ENCODE measurements at places on chromosomes 12 and 14. TPM values are rescaled to one million over a fixed set of nuclear protein-coding genes. Genes with fewer than 3 reads are reported as not detected.

- H3K27me3 ChIP-seq = peaks cover 9% of the 10 kb centered on the region
- H3K36me3 ChIP-seq = no peaks in the 10 kb centered on the region
- peaks cover 19% of the 10 kb centered on the region for H3K4me1 ChIP-seq
Observed at GRCh38 chr12:6700646-6701051, at the start of gene PIANP. TSS of gene PIANP (minus strand) at chr12:6700815. CDS start at chr12:6698061, 2,754 bp downstream.

The GLT8D2 gene
- total RNA-seq = 3.0 TPM

The PPM1H gene
- total RNA-seq = 0.29 TPM

- no peaks in the 10 kb centered on the region for H3K27me3 ChIP-seq
- no peak overlapping the region for H3K4me3 ChIP-seq
- DNase-seq = no peak
- H3K36me3 ChIP-seq = peaks cover 35% of the 10 kb centered on the region
- H3K27ac ChIP-seq = no peak overlapping the region
- peaks cover 28% of the 10 kb centered on the region for H3K4me1 ChIP-seq
Observed at GRCh38 chr12:122052285-122052684, 26.3 kb upstream of the MLXIP start.

DNA sequence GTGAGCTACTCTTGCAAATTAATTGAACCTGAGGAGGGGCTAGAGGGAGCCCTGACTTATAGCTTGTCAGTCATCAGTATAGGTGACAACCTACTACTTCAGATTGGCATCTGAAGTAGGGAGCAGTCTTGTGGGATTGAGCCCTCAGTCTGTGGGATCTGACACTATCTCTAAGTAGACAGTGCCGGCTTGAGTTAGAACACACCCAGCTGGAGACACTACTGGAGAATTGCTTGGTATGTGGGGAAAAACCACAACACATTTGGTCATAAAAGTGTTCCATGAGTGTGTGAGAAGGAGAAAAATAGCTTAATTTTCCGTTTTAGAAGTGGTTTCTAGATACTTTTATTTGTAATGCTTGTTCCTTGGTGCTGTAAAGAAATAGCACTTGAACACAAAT lies 30.5 kb upstream of the DDHD1 start:
- no peak for DNase-seq
- no peak overlapping the region for H3K4me3 ChIP-seq
- no peak overlapping the region for H3K27ac ChIP-seq
- no peaks in the 10 kb centered on the region for H3K4me1 ChIP-seq

DNA sequence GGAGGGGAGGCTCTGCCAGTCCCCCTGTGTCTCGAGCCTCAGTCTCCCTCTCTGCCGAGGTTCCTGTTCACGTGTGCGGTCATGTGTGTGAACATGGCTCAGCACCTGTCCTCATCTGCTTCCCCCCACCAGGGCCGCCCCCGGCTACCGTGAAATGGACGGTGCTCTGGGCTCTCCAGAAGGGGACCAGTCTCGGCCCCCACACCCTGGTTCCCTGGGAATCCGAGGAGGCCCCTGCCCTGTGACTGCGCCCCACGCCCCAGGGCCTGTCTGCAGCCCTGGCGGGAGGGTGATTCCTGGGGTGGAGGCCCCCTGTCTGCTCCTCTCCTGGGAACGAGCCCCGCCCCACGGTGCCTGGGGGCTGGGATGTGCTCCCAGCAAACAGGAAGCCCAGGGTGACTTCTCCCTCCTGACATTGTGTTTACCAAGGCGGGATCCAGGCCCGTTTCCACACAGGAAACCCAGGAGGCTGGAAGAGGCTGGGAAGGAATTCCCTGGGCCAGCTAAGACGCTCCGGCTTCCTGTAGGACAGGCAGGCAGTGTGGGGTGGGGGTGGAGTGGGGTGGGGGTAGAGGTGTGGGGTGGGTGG lies 46.6 kb downstream of the KIF26A start:
- H3K27ac ChIP-seq = peak overlapping the region; percentile 43
- no peaks in the 10 kb centered on the region for H3K36me3 ChIP-seq
- peaks cover 7% of the 10 kb centered on the region for H3K4me1 ChIP-seq
- H3K27me3 ChIP-seq = no peaks in the 10 kb centered on the region

GRCh38 chr14:72308967-72309485 lies 376.8 kb downstream of the RGS6 start:
- H3K36me3 ChIP-seq = no peaks in the 10 kb centered on the region
- no peaks in the 10 kb centered on the region for H3K27me3 ChIP-seq
- H3K4me3 ChIP-seq = no peak overlapping the region
- no peaks in the 10 kb centered on the region for H3K4me1 ChIP-seq

GRCh38 chr12:84648425-84648824 lies 264.2 kb downstream of the SLC6A15 start:
- no peaks in the 10 kb centered on the region for H3K4me1 ChIP-seq
- H3K27me3 ChIP-seq = no peaks in the 10 kb centered on the region
- no peak overlapping the region for H3K4me3 ChIP-seq
- no peak for DNase-seq
- no peak overlapping the region for H3K27ac ChIP-seq
- no peaks in the 10 kb centered on the region for H3K36me3 ChIP-seq

DNA sequence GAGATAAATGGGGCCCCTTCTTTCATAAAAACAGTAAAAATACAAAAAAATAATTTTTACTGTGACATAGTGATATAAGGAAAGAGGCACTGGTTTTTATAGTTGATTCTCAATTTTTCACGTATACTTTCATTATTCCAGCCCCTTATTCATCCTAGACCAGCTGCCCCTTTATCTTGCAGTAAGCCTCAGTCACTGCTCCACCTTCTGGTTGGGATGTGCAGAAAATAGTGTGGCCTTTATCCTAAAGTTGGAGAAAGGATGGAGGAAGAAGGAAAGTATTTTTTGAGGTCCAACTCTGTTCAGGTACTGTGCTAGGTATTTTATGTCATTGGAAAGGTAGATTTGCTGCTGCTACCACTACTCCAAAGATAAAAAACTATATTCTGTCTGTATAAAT lies 172.7 kb downstream of the ANO6 start:
- H3K36me3 ChIP-seq = peaks cover 54% of the 10 kb centered on the region
- DNase-seq = no peak
- H3K27ac ChIP-seq = no peak overlapping the region
- no peaks in the 10 kb centered on the region for H3K27me3 ChIP-seq

DNA sequence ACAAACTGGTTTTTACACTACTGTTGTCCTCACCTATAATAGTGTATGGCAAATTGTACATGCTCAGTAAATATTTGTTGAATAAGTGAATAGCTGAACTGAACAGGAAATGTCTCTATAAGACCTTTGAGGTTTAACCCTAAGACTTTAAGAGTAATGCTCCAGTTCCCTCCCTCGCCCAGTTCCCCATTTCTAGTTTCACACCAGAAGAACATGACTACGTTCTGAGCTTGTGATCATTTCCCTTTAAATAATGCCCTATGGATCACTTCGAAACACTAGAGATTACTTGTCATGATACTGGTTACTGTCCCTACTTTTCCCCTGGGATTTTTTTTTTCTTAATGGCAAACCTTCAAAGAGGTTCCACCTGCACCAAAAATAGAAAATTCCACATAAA lies 69.3 kb downstream of the PRKD1 start:
- DNase-seq = no peak
- no peak overlapping the region for H3K27ac ChIP-seq
- no peak overlapping the region for H3K4me3 ChIP-seq
- no peaks in the 10 kb centered on the region for H3K27me3 ChIP-seq
- H3K4me1 ChIP-seq = no peaks in the 10 kb centered on the region
- H3K36me3 ChIP-seq = no peaks in the 10 kb centered on the region

GRCh38 chr14:67963960-67964812 lies 144.6 kb downstream of the RAD51B start:
- no peaks in the 10 kb centered on the region for H3K36me3 ChIP-seq
- H3K27me3 ChIP-seq = no peaks in the 10 kb centered on the region
- H3K4me1 ChIP-seq = peaks cover 60% of the 10 kb centered on the region
- no peak for DNase-seq

GRCh38 chr14:26966908-26967307 lies 369.1 kb upstream of the NOVA1 start:
- no peak overlapping the region for H3K4me3 ChIP-seq
- H3K4me1 ChIP-seq = no peaks in the 10 kb centered on the region
- DNase-seq = peak; percentile 39
- no peak overlapping the region for H3K27ac ChIP-seq
- no peaks in the 10 kb centered on the region for H3K36me3 ChIP-seq

DNA sequence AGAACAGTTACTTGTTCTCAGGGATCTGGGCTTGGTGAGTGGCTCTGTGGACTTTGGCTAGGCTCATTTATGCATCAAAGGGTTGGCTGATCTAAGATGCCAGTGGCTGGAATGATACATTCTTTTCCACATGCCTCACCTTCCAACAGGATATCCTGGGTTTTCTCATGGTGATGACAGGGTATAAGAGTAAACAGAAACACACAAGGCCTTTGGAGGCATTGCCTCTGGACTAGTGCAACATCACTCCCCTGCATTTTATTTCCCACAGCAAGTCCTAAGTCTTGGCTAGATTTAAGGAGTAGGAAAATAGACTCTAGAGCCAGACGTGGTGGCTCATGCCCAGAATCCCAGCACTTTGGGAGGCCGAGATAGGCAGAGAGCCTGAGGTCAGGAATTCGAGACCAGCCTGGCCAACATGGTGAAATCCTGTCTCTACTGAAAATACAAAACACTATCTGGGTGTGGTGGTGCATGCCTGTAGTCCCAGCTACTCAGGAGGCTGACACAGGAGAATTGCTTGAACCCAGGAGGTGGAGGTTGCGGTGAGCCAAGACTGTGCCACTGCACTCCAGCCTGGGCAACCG lies 47.9 kb downstream of the RPH3A start:
- H3K27me3 ChIP-seq = no peaks in the 10 kb centered on the region
- H3K27ac ChIP-seq = no peak overlapping the region
- no peaks in the 10 kb centered on the region for H3K36me3 ChIP-seq

DNA sequence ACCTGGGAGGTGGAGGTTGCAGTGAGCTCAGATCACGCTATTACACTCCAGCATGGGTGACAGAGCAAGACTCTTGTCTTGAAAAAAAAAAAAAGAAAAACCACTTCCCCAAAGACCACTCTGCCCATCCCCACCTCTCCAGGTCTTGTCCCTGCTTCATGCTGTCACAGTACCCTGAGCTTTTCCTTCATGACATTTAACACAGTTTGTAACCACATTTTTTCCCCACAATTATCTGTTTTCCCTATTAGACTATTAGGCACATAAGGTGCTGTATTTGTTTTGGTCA lies 6.9 kb downstream of the HECTD1 start:
- no peak overlapping the region for H3K27ac ChIP-seq
- peaks cover 48% of the 10 kb centered on the region for H3K36me3 ChIP-seq
- no peak for DNase-seq
- H3K4me1 ChIP-seq = peaks cover 35% of the 10 kb centered on the region

GRCh38 chr14:94501588-94502516 lies 7.4 kb downstream of the SERPINA12 start:
- no peaks in the 10 kb centered on the region for H3K4me1 ChIP-seq
- DNase-seq = no peak
- no peaks in the 10 kb centered on the region for H3K27me3 ChIP-seq
- H3K27ac ChIP-seq = no peak overlapping the region
- no peak overlapping the region for H3K4me3 ChIP-seq
- no peaks in the 10 kb centered on the region for H3K36me3 ChIP-seq

The RIPK3 gene
- total RNA-seq = 42.6 TPM

DNA sequence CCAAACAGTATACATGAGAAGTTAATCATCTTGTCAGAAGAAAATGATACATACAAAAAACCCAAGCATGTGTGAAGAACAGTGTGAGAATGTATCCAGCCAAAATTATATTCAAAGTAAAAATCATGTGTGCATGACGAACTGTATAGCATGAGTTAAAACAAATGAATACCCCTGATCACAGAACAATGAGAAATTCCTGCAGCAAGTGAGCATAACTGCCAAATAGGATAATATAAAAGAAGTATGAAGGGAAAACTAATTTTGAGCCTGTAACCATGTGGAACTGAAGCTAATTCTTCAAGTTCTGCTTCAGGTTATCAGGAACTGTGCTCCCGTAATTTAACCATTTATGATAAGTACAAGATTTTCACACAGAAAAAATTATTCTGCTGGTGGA lies 56.5 kb upstream of the AMN1 start:
- no peak overlapping the region for H3K4me3 ChIP-seq
- H3K36me3 ChIP-seq = no peaks in the 10 kb centered on the region
- H3K27ac ChIP-seq = no peak overlapping the region
- no peaks in the 10 kb centered on the region for H3K4me1 ChIP-seq

GRCh38 chr12:45655186-45655585 lies 74.3 kb upstream of the ARID2 start:
- no peak overlapping the region for H3K27ac ChIP-seq
- no peaks in the 10 kb centered on the region for H3K36me3 ChIP-seq
- no peaks in the 10 kb centered on the region for H3K27me3 ChIP-seq
- DNase-seq = peak; percentile 67

DNA sequence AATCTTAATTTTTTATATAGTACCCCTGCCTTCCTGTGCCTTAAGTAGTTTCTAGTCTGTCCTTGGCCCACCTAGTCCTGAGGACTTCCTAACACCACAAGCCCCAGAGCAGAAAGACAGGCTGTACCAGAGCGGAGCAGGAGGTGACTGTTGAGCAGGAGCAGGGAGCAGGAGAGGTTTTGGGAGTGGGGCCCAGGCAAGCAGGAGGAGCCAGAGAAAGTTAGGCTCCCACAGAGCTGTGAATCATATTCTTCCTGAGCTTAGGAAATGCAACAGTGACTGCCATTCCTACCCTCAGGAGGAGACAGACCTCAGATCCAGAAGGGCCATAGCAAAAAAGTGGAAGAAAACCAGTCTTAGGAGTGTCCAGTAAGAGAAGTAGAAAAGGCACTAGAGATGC lies 28.3 kb upstream of the COL2A1 start:
- no peaks in the 10 kb centered on the region for H3K36me3 ChIP-seq
- peaks cover 7% of the 10 kb centered on the region for H3K4me1 ChIP-seq
- no peak overlapping the region for H3K4me3 ChIP-seq
- H3K27me3 ChIP-seq = no peaks in the 10 kb centered on the region
- DNase-seq = no peak

The SLC4A8 gene
- 0.45 TPM for total RNA-seq

- no peak overlapping the region for H3K27ac ChIP-seq
- no peak for DNase-seq
- H3K4me1 ChIP-seq = no peaks in the 10 kb centered on the region
- H3K4me3 ChIP-seq = no peak overlapping the region
Observed at GRCh38 chr12:111971800-111972199, 41.2 kb downstream of the TMEM116 start.

The CLEC7A gene
- 0.87 TPM for total RNA-seq

DNA sequence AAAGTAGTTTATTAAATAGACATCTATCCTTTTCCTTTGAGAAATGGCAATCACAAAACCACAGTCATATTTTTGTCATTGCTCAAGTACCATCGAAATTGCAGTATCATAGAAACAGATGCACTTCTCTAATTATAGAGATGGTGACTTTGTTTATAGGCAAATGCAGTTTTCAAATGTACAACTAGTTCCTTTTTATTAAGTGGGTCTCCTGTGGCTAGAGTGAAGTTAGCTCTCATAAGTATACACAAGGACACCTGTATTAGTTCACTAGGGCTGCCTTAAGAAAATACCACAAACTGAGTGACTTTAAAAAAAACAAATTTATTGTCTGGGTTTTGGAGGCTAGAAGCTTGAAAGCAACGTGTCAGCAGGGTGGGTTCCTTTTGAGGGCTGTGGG lies 62.8 kb downstream of the OTOGL start:
- no peaks in the 10 kb centered on the region for H3K4me1 ChIP-seq
- H3K4me3 ChIP-seq = no peak overlapping the region
- H3K36me3 ChIP-seq = no peaks in the 10 kb centered on the region
- no peaks in the 10 kb centered on the region for H3K27me3 ChIP-seq

- H3K4me1 ChIP-seq = peaks cover 11% of the 10 kb centered on the region
- peak overlapping the region; percentile 83 for H3K27ac ChIP-seq
- H3K4me3 ChIP-seq = peak overlapping the region; percentile 47
- peaks cover 8% of the 10 kb centered on the region for H3K27me3 ChIP-seq
Observed at GRCh38 chr12:54561164-54561563, 11.8 kb downstream of the PDE1B start.

GRCh38 chr14:96874127-96874526 lies 76.9 kb downstream of the VRK1 start:
- H3K4me1 ChIP-seq = no peaks in the 10 kb centered on the region
- DNase-seq = peak; percentile 12
- no peak overlapping the region for H3K27ac ChIP-seq
- peaks cover 10% of the 10 kb centered on the region for H3K36me3 ChIP-seq

The MLF2 gene
- total RNA-seq = 108 TPM

The KERA gene
- total RNA-seq = 2.2 TPM
